ENCODE measurements at places on chromosomes 7 and 10.
A peak's percentile ranks its signal among the peaks of the same experiment; 100 is the strongest.

- no peak for DNase-seq
Observed at GRCh38 chr10:77201135-77202106, 436.2 kb downstream of the KCNMA1 start.

DNA sequence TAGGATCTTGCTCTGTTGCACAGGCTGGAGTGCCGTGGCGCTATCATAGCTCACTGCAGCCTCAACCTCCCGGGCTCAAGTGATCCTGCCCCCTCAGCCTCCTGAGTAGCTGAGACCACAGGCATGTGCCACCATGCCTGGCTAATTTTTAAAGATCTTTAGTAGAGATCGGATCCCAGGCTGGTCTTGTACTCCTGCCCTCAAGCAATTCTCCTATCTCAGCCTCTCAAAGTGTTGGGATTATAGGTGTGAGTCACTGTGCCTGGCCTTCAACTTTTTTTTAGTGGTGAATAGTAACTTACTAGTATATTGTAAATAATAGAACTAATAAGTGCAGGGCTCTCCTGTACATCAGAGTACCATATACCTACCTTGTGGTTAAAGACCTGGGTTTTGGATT is 52.1 kb upstream of the LMTK2 start:
- DNase-seq, result no peak

- DNase-seq, result no peak
Observed at GRCh38 chr10:104293011-104293410, 24.0 kb downstream of the GSTO2 start.

- DNase-seq, result no peak
Observed at GRCh38 chr7:97506728-97507127, 225.2 kb upstream of the TAC1 start.

- no peak for DNase-seq
Observed at GRCh38 chr7:31082447-31082846, 30.3 kb downstream of the ADCYAP1R1 start.

- DNase-seq, result no peak
Observed at GRCh38 chr10:34677132-34677531, 138.0 kb downstream of the PARD3 start.

DNA sequence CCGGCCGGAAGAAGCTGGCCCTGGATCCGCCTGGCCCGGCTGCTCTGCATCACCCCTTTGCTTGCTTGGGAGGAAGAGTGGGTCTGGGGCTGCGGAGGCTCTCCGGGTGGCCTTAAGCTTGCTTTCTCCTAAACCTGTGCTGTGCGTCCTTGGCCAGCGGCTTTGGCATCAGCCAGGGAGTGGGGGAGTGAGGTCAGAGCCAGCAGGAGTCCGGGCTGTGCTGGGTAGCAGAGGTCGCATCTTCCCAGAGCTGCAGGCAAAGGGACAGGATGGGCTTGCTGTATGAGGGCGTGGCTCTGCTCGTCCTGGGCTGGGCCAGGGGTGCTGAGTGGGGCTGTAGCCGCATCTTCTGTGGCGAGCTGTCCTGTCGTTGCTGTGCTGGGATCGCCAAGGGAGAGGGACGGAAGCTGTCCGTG is 21.1 kb downstream of the BNIP3 start:
- DNase-seq, result no peak

GRCh38 chr10:43199684-43200537 is 61.7 kb downstream of the CSGALNACT2 start:
- no peak for DNase-seq

DNA sequence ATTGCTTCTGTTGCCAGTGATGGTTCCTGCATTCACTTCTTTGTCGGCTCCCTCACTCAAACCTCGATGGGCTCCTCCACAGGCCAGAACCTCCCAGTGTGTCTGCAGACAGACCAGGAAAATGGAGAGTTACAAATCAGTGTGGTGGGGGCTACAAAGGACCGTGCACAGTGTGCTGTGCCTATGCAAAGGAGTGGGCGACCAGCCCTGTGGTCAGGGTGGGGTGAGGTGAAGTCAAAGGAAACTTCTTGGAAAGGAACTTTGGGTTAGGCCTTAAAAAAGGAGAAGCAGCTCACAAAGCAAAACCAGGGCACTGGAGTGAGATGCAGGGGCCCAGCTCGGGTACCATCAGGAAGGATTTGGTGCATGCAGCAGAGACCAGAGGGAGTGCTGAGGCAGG is 304.3 kb upstream of the ZMIZ1 start:
- no peak for DNase-seq

DNA sequence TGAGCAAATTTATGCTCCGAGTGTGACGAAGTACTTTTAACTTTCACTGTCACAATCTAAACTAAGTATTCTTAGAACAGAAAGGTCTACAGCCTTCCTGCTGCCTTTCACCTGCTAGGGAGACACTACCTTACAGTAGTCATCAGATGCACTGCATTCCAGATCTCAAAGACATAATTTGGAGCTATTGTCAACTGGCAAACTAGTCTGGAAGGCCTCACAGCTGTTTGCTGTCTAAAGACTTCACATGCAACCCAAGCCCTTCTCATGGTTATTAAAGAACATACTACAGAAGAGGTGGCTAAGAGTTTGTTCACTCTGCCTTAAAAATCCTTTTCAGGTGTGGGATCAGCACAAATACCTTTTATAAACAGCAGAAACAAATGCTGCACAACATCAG is 91.8 kb upstream of the KCNIP2 start:
- DNase-seq, result no peak

DNA sequence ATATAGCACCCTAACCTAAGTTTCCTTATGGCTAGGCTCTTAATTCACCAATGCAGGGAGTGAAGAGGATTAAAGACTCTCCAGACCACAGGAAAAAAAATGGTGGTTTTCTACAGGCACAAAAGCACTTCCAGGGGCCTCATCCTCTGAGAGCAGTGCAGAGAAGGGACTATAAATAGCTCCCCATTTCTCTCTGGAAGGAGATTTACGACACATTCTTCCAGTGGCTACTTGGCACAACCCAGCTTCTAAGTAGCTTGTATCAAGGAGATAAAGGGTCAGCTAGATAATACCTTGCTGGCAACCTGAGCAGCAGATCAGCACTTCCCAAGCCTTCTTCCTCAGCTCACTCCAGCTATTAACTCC is 73.5 kb downstream of the CRPPA start:
- DNase-seq, result no peak

DNA sequence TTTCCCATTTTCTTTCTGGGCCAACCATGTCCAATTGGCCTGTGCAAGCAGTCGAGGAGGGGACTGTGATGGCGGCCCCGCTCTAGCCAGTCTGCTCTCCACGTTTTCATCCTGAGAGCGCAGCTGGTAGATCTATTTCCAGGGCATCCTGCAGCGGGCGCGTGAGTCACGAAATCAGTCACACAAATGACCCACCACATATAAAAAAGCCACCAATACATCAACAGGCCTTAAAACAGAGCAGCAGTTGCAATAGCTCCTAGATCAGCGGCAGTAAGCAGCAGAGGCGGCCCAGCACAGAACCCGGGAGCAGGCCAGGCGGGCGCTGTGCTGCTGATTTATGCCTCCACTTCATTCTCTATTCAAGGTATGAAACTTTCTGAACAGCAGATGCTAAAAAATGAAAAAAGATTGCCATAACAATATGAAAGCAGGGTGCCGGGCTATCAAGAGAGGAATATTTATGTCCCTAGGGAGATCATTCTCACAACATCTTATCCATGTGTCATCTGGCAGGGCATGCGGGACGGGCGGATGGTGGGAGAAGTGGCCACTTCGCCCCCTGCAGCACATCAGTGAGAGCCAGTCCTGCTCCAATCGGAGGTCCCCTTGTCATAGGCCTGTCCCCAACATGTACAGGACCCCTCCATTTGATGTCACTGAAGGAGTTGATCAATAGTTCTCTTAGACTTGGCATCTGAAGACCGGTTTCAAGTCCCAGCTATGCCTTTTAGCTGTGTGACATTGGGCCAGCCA is 98.0 kb upstream of the GPR26 start:
- no peak for DNase-seq

- no peak for DNase-seq
Observed at GRCh38 chr10:3365630-3366029, 193.0 kb upstream of the PITRM1 start.

GRCh38 chr10:98088186-98088971 is 46.1 kb upstream of the R3HCC1L start:
- DNase-seq, result no peak

DNA sequence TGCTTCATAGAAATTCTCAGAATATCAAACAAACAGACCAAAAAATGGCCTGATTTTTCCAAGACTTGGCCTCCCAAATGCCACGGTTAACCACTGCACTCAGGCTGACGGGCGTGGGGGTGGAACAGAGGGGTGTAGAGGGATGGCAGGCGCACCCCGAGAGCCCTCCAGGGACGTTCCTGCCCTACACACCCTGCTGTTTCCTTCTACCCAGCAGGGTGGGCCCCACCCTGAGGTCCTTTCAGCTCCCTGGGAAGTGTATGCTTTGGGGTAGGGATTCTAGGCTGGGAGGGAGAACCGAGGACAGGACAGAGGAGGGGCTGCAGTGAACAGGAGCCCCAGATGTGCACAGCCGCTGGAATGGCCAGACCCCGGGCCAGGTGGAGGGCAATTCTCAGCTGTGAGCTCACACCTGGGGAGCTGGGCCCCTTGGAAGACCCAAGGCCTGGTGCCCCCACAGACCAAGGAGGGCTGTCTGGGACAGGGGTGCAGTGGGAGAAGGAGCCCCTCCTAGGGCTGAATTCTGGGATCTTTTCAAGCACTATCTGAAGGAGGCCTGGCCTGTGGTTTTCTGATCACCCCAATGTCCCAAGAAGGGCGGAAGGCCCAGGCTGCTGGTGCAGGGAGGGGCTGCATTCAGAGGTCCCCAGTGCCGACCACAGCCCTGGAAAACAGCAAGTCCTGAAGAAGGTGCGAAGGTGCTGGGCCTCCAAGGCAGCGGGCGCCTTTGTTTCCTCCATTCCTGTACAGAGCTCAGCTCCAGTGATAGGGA is 32.9 kb upstream of the INPP5A start:
- DNase-seq, result no peak

DNA sequence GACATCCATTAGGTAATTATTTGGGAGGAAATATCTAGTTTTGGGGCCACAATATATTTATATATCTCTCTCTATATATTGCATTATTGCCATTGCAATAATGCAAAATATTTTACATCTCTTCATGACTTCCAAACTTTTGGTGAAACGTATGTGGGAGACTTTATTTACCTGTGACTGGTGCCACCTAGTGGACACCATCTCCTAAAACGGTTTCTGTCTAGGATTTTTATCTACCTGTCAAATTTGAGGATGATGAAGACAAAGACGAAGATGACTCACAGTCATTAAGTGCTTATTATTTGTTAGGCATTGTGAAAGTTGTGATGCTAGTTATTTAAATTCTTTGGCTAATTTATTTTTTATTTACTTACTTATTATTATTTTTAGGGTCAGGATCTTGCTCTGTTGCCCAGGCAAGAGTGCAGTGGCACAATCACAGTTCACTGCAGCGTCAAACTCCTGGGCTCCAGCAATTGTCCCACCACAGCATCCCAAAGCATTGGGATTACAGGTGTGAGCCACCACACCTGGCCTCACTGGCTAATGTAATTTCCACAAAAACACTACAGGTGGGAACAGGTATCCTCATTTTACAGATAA is 18.7 kb upstream of the CBLL1 start:
- peak; percentile 54 for DNase-seq

- peak; percentile 12 for DNase-seq
Observed at GRCh38 chr7:20217193-20217948, at the start of gene MACC1. Gene MACC1, minus strand, starts transcription at chr7:20217384. Its CDS starts 55,522 bp downstream, at chr7:20161862.

- no peak for DNase-seq
Observed at GRCh38 chr7:82382276-82382675, 61.3 kb downstream of the CACNA2D1 start.

DNA sequence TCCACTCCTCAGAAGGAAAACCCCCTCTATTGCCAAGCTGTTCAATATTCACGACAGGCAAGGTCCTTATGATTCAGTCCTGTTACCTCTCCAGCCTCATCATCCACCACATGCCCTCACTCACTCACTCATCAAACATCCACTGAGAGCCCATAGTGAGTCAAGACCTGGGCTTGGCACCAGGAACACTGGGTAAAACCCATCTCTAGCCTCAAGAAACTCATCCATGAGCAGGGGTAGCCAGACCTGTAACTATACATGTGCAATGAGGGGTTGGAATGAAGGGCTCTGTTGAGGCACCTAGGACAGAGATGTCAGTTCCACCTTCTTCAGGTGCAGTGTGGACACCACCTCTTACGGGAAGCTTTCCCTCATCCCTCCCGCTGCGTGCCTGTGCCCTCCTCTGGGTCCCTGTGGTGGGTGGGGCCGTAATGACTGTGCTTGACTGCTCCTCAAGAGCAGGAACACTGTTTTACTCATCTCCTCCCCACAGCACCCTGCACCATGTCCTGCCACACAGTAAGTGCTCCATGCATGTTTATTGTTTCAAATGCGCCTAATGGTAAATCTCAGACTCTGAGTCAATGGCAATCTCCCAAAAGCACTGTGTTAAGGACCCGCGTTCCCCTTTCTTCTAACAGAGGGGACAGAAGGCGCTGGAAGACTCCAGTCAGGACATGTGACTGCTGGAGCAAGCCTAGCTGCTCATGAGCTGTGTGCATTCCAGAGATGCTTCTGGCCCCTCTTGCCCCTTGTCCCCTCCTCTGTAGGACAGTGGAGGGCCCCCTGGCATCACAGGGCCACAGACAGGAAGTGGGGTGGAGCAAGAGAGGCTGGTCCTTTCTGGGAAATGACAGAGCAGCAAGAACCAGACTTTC is 95.4 kb downstream of the HIPK2 start:
- DNase-seq, result no peak

DNA sequence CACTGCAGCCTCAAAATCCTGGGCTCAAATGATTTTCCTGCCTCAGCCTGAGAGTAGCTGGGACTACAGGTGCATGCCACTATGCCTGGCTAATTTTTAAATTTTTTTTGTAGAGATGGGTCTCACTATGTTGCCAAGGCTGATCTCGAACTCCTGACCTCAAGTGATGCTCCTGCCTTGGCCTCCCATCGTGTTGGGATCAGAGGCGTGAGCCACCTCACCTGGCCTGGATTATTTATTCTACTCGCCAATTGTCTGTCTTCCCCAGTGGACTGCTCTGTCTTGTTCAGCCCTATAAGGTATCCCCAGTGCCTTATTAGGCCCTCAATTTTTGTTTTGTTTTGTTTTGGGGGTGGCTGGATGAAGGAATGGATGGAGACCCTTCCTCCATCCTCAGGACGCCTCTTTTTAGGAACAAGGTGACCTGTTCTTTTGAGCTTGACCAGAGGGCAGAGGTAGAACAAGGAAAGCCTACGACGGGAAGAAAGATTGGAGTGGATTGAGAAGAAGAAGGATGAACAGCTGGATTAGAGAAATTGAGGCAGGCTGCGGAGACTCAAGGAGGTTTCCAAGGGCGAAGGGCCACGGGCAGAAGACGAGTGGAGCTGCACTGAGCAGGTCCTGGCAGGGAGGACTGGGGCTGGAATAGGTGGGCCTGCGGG is 541 bp upstream of the DENND10 start:
- no peak for DNase-seq

- DNase-seq, result no peak
Observed at GRCh38 chr10:72930276-72930675, 24.3 kb downstream of the PLA2G12B start.

- no peak for DNase-seq
Observed at GRCh38 chr7:150935149-150935548, 43.0 kb downstream of the KCNH2 start.

DNA sequence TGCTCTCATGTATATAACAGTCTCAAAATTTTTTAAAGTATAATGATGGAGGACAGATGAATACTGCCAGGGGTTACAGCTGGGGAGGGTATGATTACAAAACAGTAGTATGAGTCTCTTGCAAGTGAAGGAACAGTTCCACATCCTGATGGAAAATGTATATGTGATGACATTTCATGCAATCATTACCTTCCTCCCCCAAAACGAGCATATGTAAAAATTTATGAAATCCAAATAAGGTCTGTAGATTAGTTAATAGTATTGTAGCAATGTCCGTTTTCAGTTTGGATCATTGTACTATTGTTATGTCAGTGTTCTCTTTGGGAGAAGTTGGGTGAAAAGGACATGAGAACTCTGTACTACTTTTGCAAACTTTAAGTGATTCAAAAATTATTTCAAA is 38.0 kb downstream of the DRGX start:
- no peak for DNase-seq
